ENCODE measurements at places on chromosomes 2 and 18.
A peak's percentile ranks its signal among the peaks of the same experiment; 100 is the strongest.

- DNase-seq = no peak
These were observed 105.3 kb upstream of the DNMT3A start for GRCh38 chr2:25447018-25447417.

GRCh38 chr18:61869636-61870035, 23.2 kb downstream of the RNF152 start:
- no peak for DNase-seq

DNA sequence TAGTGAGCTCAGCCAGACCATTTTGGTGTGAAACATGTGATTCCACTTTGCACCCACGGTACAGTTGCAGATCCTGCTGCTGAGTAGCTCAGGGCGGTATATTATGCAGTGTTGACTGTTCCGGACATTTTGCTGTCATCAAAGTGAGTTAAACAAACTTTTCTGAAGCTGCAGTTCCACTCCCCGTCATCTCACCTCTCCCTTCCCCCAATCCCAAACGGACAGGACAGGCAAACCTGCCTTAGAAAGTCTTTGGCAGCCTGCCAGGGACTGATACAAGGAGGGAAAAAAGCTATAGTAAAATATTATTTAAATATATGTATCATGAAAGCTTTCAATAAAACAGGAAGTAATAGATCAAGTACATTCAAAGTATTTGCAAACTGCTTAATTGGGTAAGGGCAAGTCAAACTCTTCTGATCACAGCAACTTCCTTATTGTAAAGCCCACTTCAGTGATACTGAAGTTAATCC, 35.5 kb upstream of the SP5 start:
- DNase-seq = no peak

DNA sequence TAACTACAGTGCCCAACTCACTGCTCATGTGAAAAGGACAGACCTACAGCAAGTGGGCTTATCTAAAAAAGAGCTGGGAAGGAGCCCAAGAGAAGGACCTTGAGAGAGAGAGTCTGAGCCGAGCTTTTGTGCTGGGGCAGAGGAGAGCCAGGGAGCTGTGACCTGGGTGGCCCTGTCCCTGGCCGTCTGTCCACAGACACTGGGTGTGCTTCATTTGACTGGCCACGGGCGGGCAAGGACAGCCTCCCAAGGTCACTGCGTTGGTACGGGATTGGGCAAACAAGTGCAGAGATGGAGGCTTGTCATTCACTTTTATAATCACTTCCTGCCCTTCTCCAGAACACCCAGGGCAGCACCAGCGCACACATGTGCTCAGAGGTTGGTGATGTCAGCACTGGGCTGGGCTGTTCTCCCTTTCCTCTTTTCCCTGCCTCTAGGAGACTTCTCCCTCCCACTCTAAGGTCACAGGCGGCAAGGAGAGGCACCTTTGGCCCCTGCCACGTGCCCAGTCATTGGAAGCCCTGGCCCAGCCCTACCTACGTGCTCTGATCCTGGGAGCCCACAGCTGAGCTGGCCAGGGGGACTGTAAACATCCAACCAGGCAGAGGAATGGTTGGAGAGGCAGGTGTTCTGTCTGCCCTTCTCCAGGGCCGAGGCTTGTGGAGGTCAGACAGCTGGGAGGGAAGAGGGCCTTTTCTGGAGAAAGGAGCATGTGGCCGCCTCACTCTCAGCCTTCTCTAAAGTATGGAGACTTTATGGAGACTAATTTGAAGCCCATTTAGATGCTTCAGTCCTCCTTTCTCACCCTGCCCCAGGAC, 6.4 kb upstream of the PSD4 start:
- peak; percentile 51 for DNase-seq
